ENCODE measurements at places on chromosomes 2 and 18. TPM values are rescaled to one million over a fixed set of nuclear protein-coding genes. Genes with fewer than 3 reads are reported as not detected.

The AKAIN1 gene
- total RNA-seq: not detected

The SP140 gene
- 7.9 TPM for total RNA-seq

DNA sequence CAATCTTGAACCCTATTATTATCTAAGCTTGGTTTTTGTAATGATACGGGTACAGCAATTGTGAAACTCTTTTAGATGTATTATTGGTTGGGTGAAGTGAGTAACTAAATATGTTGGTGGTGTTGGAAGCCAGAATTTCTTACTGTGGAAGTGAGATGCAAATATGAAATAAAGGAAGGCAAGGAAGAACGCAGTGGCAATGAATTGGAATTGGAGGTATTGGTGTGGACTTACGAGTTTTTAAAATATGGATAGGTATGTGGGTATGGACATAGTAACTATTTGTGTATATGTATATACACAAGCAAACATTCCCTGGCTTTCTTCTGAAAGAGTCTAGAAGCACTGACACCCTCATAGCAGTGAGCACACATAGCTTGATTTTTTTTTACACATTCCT, 105.8 kb downstream of the RAB3GAP1 start:
- no peak overlapping the region for H3K27ac ChIP-seq
- DNase-seq: no peak
- no peaks in the 10 kb centered on the region for H3K4me1 ChIP-seq

GRCh38 chr2:65309699-65310098, 82.1 kb downstream of the ACTR2 start:
- peak; percentile 85 for DNase-seq
- no peak overlapping the region for H3K4me3 ChIP-seq
- peaks cover 7% of the 10 kb centered on the region for H3K4me1 ChIP-seq
- H3K27ac ChIP-seq: peak overlapping the region; percentile 71

DNA sequence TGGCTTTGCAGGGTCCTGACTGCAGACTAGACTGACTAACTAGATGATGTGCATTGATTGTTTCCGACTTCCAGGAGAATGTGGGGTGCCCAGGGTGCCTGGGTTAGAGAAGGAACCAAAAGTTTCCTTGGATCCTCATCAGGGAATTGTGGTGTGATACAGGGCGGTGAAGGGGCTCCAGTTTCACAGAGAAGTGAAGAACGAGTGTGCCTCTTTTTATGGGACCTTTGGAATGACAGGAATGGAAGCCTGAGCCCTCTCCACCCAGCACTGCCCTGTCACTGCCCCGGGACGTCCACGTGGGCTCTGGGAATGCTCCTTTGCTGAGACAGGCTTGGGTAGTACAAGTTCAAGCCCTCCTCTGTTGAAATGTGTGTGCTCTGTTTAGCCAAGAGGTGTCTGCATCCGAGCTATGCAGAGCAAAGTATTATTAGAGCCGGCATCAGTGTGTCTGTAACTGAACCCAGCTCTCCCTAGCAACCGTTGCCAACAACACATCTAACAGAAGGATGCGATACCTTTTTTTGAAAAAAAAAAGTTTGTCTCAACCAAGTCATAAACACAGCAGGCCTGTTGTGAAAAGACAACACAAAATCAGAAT, 183.6 kb downstream of the SMAD7 start:
- H3K27me3 ChIP-seq: no peaks in the 10 kb centered on the region
- no peak overlapping the region for H3K27ac ChIP-seq

DNA sequence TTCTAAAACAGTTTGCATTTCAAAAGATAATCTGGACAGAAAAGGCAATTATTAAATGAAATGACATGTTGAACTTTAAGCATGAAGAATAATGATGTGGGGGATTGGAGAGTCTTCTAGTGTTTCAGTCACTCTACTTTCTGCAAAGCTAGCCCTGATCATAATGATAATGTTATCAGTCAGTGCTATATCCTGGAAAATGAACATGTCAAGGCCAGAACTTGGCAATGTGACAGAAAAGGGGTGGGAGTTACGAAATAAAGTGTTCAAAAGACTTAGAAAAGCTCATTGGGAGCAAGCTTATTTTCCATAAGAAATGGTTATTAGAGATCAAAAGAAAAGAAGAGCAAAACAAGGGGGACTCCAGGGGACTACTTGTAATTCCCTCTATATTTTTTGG, 288.5 kb upstream of the SLC8A1 start:
- H3K27me3 ChIP-seq: no peaks in the 10 kb centered on the region
- H3K4me1 ChIP-seq: no peaks in the 10 kb centered on the region
- no peaks in the 10 kb centered on the region for H3K36me3 ChIP-seq

The SPHKAP gene
- 0.59 TPM for total RNA-seq

GRCh38 chr2:22912398-22912797, 472.6 kb upstream of the KLHL29 start:
- H3K36me3 ChIP-seq: no peaks in the 10 kb centered on the region
- H3K4me3 ChIP-seq: no peak overlapping the region
- no peaks in the 10 kb centered on the region for H3K4me1 ChIP-seq
- no peak overlapping the region for H3K27ac ChIP-seq
- H3K27me3 ChIP-seq: no peaks in the 10 kb centered on the region

DNA sequence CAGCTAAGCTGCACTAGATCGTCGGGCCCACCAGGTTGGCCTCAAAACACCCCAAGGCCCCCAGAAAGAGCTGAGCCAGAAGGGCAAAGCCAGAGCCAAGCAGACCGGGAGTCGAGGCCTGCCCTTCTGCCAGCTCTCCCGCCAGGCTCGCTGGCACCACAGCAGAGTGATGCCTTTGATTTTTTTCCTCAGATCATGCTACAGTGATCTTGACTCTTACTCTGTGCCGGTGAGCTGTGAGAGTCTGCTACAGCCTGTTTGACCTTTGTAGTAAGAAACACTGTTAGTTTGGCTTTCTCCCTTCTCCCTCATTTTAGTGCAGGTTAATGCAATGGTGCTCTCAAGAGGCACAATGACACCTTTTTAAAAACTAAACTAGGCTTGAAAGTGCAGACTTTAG, 97.8 kb downstream of the ESCO1 start:
- no peak overlapping the region for H3K27ac ChIP-seq
- DNase-seq: no peak
- no peaks in the 10 kb centered on the region for H3K36me3 ChIP-seq
- no peaks in the 10 kb centered on the region for H3K27me3 ChIP-seq

DNA sequence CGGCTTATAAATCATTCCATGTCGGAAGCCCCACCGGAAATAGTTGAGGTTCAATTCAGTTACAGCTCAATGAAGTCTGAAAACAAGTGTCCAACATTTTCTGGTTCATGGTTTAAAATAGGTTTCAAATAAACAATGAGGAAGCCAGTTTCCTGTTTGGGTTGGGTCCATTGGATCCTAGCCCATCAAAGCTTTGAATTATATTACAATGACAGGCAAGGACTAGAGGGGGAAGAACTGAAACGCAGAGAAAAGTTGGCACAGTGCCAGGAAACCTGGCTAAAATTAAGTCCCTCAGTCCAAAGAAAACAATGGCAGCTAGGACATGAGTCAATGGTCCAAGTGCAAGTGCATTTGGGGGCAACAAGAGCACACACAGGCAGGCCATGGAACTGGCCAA, 32.0 kb downstream of the SLC14A1 start:
- no peaks in the 10 kb centered on the region for H3K4me1 ChIP-seq
- no peak overlapping the region for H3K27ac ChIP-seq
- H3K27me3 ChIP-seq: no peaks in the 10 kb centered on the region
- H3K36me3 ChIP-seq: no peaks in the 10 kb centered on the region

DNA sequence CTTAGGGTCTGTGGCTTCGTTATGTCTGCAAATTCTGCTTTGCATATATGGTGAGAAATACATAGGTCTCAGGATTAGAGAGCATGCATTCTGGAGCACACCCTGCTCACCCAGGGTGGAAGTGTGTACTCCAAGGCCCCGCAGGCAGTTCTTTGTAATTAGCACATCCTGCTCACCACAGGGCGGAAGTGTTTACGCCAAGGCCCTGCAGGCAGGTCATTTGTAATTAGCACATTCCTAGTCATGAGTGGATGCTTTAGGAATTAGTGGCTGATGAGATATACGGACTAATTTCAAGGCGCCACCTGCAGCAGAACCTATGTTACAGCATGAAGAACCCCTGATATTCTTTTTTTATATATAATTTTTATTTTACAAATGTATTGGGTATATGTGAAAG, 4.2 kb downstream of the ALLC start:
- no peaks in the 10 kb centered on the region for H3K36me3 ChIP-seq
- DNase-seq: peak; percentile 15
- H3K27me3 ChIP-seq: no peaks in the 10 kb centered on the region
- no peaks in the 10 kb centered on the region for H3K4me1 ChIP-seq

The UXS1 gene
- total RNA-seq: 38.1 TPM

DNA sequence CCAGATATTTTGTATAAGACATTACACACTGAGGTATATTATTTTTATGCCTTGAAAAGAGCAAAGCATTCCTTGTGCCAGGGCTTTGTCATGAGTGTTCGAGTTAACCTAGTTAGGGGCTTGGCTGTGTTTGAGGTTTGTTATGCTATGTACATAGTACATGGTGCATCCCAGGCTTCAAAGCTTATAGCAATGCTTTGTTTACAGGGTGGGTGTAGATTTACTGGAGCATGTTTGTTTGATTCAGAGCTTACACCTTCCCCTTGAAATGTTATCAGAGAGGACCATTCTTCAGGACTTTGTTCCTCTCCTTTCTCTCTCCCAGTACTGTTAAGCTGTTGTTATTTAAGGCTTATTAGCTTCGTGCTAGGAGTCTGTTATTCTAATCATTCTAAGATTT, 738.7 kb upstream of the LRRTM4 start:
- no peaks in the 10 kb centered on the region for H3K27me3 ChIP-seq
- DNase-seq: no peak
- H3K4me1 ChIP-seq: no peaks in the 10 kb centered on the region
- no peaks in the 10 kb centered on the region for H3K36me3 ChIP-seq
- H3K27ac ChIP-seq: no peak overlapping the region

The INHBB gene
- 42.3 TPM for total RNA-seq

DNA sequence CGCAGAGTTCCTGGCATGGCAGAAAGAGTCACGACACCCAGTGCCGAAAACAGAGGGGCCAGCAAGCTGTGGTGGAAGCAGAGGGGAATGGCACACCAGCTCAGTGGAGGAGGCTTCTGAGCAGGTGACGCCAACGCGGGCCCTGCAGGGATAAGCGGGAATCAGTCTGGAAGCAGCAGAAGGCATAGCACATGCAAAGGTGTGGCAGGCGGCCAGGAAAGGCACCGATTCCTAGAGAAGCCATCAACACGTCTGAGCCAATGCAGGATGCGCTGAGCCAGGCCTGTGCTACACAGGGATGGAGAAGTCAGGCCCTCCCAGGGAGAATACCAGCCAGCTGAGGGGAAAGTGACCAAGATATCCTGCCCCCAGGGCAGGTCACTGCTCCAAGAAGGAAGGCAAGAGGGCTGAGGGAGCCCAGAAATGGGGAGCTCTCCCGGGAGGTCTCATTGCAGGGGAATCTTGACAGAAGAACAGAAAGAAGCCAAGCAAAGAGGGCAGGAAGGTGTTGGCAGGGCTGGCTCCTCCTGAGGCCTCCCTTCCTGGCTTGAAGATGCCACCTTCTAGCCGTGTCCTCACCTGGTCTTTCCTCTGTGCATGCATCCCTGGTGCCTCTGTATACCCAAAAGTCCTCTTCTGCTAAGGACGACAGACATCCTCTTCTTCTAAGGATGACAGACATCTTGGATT, 16.3 kb downstream of the TEX51 start:
- DNase-seq: no peak
- no peaks in the 10 kb centered on the region for H3K27me3 ChIP-seq
- no peaks in the 10 kb centered on the region for H3K4me1 ChIP-seq
- no peaks in the 10 kb centered on the region for H3K36me3 ChIP-seq

DNA sequence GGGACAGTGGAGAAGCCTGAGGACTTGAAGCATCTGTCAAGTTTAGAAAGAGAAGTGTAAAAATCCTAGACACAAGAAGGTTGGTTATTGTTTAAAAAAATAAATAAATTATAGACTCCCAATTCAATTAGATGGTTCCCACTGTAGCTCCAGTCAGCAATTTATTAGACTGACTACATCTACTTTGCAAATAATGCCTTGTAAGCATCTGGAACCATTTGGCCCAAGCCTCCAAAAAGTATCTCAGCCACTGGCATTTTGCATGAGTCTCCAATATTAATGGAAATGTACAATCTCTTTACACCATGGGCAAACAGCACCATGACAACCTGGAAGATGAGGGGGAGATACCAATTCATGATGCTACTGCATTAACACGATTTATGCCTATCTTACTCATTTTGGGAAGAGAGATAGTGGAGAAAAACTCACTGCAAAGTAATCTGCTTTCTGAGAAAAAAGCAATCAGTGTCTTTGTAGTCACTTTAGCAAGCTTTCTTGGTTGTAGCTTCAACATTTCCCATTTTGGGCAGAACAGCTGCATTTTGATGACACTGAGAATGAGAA, 2.8 kb downstream of the NYAP2 start:
- no peaks in the 10 kb centered on the region for H3K27me3 ChIP-seq
- no peaks in the 10 kb centered on the region for H3K36me3 ChIP-seq
- H3K4me3 ChIP-seq: no peak overlapping the region
- H3K4me1 ChIP-seq: no peaks in the 10 kb centered on the region

The SERPINE2 gene
- 1.8 TPM for total RNA-seq

The PARD6G gene
- 1.9 TPM for total RNA-seq

GRCh38 chr2:44778221-44778654, 163.3 kb upstream of the SIX3 start:
- H3K36me3 ChIP-seq: no peaks in the 10 kb centered on the region
- no peak overlapping the region for H3K27ac ChIP-seq
- no peak overlapping the region for H3K4me3 ChIP-seq
- H3K27me3 ChIP-seq: no peaks in the 10 kb centered on the region
- DNase-seq: no peak
- H3K4me1 ChIP-seq: no peaks in the 10 kb centered on the region

GRCh38 chr2:113337809-113338208, 59.1 kb upstream of the PAX8 start:
- no peak for DNase-seq
- H3K27me3 ChIP-seq: no peaks in the 10 kb centered on the region
- no peaks in the 10 kb centered on the region for H3K36me3 ChIP-seq

The DUSP2 gene
- 57.5 TPM for total RNA-seq

- H3K27me3 ChIP-seq: no peaks in the 10 kb centered on the region
- no peak for DNase-seq
- H3K4me3 ChIP-seq: no peak overlapping the region
- no peaks in the 10 kb centered on the region for H3K36me3 ChIP-seq
- H3K4me1 ChIP-seq: no peaks in the 10 kb centered on the region
Measured at GRCh38 chr18:23875966-23876895, 138.3 kb upstream of the TTC39C start.

The KIF1A gene
- total RNA-seq: not detected

- H3K27me3 ChIP-seq: no peaks in the 10 kb centered on the region
- no peak overlapping the region for H3K27ac ChIP-seq
- H3K4me3 ChIP-seq: no peak overlapping the region
- H3K4me1 ChIP-seq: no peaks in the 10 kb centered on the region
Measured at GRCh38 chr2:196186266-196186980, 15.0 kb upstream of the STK17B start.

The COL4A4 gene
- 3.8 TPM for total RNA-seq

GRCh38 chr2:30611583-30611982, 164.5 kb downstream of the LCLAT1 start:
- H3K27ac ChIP-seq: no peak overlapping the region
- H3K4me3 ChIP-seq: no peak overlapping the region
- no peaks in the 10 kb centered on the region for H3K36me3 ChIP-seq
- DNase-seq: no peak
- H3K27me3 ChIP-seq: no peaks in the 10 kb centered on the region
- no peaks in the 10 kb centered on the region for H3K4me1 ChIP-seq

The LAMA3 gene
- total RNA-seq: 127 TPM

The GDF7 gene
- under 0.01 TPM for total RNA-seq

GRCh38 chr2:58973811-58974281, 732.7 kb upstream of the FANCL start:
- DNase-seq: no peak
- no peaks in the 10 kb centered on the region for H3K36me3 ChIP-seq
- H3K4me3 ChIP-seq: no peak overlapping the region
- H3K27ac ChIP-seq: no peak overlapping the region
- no peaks in the 10 kb centered on the region for H3K27me3 ChIP-seq
